ENCODE measurements at places on chromosomes 3 and 15. TPM values are rescaled to one million over a fixed set of nuclear protein-coding genes. Genes with fewer than 3 reads are reported as not detected.

DNA sequence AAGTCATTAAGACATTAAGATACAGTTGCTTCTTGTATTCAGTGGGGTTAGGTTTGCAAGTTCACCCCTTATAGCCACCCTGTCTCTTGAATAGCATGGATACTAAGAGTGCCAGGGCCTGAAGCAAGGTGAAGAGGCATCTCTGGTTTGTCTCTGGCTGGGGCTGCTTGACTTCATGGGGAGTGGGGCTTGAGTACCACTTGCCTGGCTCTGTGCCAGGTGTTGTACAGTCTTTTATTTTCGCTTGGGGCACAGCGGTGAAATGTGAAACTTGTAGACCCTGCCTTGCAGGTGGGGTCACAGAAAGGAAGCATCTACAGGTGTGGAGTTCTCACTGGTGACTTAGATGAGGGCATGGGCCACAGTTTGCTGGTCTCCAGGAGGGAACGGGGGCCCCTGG is 152.1 kb downstream of the PDE8A start:
- no peak for DNase-seq

DNA sequence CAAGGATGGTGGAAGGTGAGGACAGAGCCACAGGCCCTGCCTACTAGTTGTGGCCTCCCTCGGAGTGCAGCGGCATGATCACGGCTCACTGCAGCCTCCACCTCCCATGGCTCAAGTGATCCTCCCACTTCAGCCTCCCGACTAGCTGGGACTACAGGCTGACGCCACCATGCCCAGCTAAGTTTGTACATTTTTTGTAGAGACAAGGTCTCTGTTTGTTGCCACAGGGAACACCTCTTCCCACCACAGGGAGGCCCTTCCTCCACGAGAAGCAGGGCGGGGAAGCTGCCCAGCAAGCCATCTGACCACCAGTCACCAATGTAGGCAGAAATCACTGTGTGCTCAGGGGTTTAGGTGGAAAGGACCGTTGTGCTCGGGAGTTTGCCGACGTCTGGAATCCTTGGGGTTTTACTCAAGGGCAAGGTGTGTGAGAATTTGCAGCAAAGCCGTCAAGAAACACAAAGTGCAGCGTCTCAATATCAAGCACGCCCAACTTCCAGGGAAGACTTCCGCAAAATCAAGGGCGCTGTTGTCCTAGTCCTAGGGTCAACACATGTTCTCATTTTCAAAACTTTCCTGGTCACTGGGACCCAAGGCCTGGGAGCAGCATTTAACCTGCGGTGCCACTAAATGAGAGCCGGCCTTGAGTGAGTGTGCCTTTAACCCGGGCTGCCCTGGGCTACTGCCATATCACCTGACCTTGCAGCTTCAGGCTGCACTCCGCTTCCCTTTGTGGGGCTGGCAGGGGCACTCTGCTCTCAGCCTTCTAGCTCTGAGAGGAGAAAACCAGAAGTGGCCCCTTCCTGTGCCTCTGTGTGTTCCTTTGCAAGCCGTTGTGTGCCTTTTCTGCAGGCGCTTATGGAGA is 65.7 kb downstream of the SLC12A8 start:
- DNase-seq: no peak

Gene GALNT15
- total RNA-seq: 37.7 TPM

Gene IL5RA
- not detected for total RNA-seq
